ENCODE measurements at places on chromosomes 1 and 21.

DNA sequence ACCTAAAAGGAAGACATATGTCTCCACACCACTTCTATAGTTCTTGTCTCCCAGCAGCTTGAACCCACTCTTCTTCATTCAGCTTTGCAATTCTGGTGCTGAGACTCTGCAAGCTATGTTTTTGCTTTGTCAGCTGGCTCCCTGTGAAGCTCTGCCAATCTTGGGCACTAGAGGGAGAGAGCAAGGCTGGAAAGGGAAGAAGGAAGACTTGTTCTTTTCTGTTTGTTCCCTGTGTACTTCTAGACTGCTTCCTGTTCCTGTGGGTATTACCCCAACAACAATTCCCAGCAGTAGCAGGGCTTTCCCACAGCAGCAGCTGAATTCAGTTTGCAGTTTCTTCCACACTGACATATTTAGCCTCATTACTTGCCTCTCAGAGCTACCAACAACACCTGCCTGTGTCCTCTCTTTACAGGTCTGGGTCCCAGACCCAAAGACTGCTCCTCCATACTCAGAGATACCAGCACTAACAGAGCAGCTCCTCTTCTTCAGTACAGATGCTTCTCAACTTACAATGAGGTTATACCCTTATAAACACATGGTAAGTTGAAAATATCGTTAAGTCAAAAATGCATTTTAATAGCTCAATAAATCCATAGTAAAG, 275.2 kb upstream of the NEGR1 start:
- no peak for DNase-seq

DNA sequence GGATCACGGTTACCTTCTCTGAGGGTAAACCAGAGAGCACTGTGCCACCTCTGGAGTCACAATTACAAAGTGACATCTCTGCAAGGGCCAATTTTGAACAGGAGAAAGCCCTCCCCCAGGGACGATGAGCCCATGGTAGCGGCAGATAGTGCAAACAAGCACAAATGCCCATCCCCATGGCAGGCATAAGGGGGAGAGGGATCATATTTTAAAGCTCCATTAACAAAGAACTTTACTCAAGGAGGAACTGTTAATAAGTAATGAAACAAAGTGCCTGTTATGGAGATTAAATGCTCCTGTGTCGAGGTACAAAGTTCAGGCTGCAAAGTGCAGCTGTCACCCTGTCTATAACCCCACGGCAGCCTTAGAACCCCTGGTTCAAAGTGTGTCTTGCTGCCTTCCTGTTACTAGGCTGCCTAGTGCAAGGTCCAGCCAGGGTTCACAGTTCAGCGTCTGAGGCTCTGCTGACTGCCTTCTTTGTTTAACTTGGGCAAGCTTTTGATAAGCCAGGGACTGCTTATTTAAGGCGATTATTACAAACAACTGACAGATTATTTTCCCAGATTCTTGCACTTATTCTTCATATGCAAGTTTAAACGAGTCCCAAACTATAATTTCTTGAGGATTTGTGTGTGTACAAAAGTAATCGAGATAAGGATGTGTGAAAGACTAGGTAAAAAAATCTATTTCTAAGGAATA, 75.7 kb upstream of the NRIP1 start:
- no peak for DNase-seq

GRCh38 chr1:34984435-34984792, 733 bp downstream of the TMEM35B start:
- DNase-seq: no peak

GRCh38 chr21:41137889-41138288, 30.1 kb upstream of the BACE2 start:
- DNase-seq: no peak

DNA sequence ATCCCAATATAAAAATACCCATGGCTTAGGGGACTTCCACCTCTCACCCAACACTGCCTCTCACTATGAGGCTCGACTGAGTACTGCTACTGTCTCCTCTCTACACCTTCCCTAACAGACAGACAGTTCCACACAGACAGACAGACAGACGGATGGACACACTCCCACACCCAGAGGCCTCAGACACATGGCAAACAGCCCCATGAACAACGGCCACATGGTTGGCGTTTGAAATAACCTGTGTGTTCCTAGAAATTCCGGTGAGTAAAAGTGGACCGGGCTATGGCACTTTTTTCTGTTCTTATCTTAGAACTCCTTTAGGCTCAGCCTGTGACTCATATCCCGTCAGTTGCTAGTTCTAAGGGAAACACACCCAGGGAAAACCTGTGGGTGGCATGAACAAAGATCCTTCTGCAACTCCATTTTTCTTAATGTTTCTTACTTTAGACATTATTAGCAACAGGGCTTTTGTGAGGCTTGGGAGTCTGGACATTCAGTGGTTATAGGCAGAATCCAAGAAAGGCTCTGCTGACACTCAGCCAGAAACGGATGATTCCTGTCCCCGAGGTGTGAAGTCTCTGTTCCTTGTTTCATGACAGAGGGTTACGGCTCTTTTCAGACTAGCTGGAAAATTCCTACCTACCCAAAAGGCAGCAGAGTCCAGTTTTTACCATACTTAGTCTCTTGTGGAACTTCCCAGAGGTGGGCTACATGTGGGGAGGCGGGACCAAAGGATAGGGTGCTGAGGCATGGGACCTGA, 90.5 kb upstream of the TLR5 start:
- no peak for DNase-seq

DNA sequence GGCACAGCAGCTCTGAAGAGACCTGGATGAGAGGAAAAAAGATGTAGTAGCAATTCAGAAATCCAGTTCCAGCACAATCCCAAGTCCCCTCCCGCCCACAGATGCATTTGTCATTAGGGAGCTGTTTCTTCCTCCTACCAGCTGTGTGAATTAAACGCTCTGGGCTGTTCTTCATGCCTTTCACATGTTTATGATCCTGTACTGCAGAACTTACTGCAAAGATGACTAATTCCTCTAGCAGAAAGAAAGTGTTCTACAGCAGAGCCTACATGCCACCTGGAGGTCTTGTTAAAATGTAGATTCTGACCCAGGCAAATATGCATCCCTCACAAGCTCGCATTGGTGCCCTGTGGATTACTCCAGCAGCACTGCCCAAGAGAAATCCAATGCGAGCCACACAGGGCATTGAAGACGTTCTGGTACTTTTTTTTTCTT, 6.5 kb downstream of the ENO1 start:
- DNase-seq: no peak

- no peak for DNase-seq
Measured at GRCh38 chr1:172781513-172782140, 122.7 kb downstream of the FASLG start.

DNA sequence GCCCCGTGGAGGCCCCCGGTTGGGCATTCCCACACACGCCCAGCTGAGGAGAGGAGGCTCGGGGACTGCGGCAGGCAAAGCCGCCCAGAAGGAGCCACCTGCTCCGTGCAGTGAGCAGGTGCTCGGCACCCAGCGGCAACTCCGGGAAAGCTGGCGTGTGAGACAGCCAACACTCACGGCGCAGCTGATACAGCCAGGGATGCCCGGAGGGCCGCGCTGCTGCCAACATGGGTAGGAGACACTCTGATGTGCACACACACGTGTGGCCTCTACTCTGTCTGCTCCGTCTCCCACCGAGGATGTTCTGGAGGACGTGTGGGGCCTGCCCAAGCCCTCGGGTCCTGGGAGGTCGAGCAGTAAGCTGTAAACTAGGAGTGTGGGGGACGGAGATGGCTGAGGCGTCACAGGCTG, 12.9 kb downstream of the MORN1 start:
- DNase-seq: no peak

DNA sequence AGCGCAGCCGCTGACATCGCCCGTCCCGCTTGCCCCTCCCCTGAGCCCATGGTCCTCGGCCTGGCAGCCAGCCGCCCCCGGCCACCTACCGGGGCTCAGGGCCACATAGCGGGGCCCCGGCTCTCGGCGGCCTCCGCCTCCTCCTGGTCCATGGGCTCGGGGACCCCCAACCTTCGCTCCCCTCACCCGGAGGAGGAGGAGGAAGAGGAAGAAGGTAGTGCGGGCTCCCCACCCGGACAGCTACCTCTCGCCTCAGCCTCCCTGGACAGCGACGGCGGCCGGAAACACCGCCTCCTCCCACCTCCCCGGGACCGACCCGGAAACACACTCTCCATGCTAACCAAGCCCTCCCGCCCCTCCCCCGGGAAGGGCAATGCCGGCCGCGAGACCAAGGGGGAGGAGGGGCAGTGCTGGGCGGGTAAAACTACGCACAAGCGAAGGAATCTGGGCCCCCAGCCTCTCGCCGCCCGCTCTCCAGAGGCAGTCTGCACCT, at the start of gene KIAA0319L:
Gene KIAA0319L, minus strand, starts transcription at position 286 of the 493 bp plus-strand sequence. CDS start 2,912 bp downstream, outside the sequence.
- no peak for DNase-seq

DNA sequence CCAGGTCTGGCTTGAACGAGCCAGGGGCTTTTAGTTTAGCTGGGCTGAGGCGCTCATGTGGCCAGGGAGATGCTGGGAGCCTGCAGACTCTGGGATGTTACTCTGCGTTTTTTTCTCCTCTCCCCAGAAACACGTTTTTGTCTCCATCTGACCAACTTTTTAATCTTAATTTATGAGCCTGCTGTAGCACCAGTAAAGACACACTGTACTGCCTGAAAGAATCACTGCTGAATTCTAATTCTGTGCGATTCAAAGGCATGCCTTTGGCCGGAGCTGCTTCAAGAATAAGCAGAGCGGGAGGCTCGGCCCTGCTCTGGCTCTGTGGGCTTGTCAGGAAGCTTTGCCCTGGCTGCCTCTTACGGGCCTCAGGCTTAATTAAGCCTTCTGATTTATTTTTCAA, 129.5 kb downstream of the CAMTA1 start:
- no peak for DNase-seq

DNA sequence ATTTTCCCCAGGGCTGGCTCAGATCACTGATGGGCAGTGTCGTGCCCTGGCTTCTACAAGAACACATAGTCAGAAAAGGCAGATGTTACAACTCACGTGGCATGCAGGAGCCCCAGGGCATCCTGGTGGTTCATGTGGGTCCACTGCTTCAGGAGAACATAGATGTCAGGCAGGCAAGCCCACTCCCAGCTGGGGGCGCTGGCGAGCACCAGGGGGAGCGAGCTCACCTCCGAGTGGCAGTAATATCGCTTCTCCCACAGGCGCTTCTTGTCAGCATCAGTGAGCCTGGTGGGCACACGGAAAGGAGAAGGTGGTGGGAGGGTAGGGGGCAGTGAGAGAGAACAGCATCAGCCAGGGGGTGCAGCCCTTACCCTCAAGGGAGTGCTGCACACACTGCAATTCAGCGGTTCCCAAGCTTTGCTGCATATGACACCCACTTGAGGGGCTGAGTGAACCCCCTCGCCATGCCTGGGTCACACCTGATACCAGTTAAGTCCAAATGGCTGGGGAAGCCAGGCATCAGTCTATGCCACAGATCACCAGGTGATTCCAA, 34.3 kb upstream of the PPP1R15B start:
- DNase-seq: no peak

GRCh38 chr21:44440241-44441040, 14.9 kb upstream of the LRRC3 start:
- no peak for DNase-seq

DNA sequence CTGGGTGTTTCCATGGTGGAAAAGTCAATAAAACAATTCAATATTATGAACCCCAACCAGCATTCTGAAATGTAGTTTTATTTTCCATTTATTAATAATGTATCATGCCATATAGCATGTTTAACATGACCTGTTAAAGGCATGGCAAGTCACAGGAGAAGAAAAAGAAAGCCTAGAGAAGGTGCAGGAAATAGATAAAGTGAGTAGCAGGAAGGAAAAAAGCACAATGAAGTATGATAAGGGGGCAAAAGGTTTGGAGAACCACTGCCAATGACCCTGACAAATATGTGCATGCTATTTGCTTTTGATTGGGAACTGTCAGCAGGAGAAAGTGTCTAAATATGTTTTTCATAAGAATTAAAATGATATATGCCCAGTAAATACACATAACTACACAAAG, 85.6 kb downstream of the HMCN1 start:
- no peak for DNase-seq

GRCh38 chr1:23551849-23552248, 7.5 kb downstream of the ID3 start:
- DNase-seq: no peak

DNA sequence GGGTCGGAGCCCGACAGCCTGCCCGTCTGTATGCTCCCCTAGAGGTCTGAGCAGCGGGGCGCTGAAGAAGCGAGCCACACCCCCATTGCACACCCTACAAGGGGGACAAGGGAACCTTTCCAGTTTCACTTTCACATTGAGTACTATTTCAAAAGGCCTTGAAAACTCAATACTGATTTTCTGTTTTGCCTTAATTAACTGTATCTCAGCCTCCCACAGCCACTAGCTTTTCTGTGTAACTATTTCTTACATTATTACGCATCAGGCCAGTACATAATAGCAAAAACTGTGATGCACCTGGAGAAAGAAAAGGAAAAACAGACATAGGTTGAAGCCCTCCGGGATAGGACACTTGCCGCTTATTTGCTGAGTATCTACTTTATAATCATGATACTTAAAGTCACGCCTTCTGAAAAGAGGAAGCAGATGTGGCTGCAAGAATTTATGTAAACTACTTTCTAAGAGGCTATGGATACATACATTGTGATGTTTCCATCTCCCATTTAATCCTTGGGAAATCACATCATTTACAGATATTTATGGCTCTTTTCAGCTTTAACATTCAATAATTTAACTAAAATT, 1719.5 kb downstream of the MRPL39 start:
- no peak for DNase-seq

DNA sequence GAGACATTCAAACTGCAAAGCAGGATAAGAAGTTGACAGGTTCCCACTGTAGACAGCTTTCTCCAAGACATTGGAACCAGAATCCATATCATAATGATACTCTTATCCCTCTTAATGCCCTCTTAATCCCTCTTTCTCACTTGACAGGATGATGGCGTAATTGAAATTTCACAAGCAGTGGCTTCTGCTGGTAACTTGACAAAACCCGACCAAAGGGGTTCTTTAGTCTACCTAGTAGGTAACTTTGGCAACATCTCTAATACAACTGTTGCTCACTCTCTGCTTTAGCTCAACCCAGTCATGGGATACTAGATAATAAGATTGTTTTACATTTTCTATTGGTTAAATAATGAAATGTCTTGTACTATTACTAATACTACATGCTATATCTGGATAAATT, 34.7 kb downstream of the S100A10 start:
- DNase-seq: no peak

DNA sequence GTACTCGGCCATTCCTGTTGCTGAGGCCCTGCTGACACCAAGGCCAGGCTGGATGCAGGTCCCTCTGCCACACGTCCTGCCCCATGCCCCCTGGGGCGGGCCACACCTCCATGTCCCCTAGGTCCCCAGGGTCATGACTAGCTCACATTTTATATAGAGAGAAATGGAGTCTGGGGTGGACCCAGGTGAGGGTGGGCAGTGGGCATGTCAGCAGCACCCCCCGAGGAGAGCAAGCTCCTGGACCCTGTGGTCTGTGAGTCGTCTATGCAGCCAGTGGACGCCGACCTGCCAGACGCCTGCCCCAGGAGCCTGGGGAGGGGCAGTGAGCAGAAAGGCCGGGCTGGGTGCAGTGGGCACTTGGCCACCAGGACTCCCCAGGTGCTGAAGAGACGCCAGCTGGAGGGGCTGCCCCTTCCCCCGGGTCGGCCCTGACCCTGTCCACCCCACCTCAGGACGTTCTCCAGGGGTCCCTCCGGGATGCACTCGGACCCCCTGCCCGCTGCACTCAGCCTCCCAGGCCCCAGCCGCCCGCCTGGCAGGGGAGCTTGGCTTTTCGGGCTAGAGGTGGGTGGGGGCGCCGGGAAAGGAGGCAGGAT, 15.9 kb downstream of the SAMD11 start:
- no peak for DNase-seq

All from activated CD8-positive, alpha-beta memory T cell treated with anti-CD3 and anti-CD28 coated beads for 48 hours (primary cell).